ENCODE measurements at places on chromosomes 5 and 9.

DNA sequence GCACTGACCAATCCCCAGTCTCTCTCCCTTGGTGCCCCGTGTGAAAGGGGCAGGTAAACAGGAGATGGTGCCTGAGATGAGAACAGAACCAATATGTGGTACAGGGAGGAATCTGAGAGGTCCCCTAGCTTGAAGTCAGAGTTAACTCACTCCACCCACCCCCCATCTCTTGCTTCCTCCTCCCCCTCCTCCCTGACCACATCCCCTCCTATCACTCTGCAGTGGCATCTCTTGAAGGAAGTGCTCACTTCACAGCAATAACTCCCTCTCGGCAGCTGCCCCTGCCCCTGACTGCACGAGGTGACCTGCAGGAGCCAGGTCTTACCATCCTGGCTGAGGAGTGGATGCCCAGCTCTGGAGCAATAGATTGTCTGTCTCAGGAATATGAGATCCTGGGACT is 224.0 kb downstream of the GAS1 start:
- DNase-seq: no peak

DNA sequence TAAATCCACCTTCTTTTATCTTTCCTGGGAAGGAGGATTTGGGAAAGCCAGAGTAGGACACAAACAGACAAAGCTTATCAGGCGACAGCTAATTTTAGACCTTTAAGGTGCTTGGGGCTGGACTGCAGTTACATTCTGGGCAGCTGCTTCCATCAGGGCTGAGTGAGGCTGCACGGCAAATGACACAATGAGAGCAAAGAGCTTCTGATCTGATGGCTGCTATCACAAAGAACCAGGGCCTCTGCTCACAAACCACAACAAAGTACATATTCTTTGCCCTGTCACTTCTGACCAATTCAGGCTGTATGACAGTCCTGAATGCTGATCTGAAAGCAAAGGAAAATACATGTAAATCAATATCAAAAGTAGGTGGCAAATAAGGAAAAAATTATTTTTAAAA is 93.1 kb downstream of the MRPS27 start:
- no peak for DNase-seq

GRCh38 chr9:114897196-114897595 is 33.2 kb downstream of the TNFSF8 start:
- DNase-seq: no peak

DNA sequence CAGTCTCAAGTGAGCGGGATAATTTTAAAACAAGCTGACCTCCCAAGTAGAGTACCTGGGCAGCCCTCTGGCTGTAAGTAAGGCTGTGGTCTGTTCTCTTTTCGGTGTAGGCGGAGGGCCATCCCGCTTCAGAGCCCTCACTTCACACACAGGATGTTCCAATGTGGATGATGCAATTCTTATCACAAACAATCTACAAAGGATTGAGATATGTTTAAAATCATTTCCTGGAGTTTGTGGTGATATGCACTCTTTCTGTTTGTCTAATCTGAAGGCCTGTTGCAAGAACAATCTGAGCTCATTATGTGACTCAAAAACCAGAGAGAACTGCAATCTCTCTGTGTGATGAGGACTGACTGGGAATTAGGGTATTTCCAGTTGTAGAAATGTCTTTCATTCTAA is 42.5 kb downstream of the ITGA2 start:
- DNase-seq: no peak

GRCh38 chr5:64900618-64901017 is 131.9 kb downstream of the CWC27 start:
- no peak for DNase-seq

DNA sequence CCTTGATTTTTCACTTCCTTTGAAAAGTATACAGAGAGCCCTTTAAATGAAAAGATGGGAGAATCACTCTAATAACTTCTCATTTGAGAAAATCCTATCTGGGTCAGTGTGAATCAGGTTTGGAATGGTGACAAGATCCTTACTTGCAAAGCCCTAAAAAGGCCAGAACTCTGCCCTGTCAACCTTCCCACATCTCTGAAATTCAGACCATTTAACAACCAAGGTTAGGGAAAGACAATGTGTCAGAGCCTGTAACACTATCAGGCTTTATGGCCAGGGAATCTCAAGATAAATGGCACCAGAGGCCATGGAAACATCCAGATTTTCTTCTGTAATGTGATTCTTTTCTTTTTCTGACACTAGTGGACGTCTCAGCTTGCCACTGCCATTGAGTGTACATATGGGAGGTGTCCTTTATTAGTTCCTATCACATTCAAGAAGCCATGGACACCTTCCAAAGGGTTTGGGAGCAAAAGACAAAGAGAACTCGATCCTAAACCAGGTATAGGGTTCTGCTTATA is 165.7 kb upstream of the GPR151 start:
- no peak for DNase-seq

- DNase-seq: no peak
Measured at GRCh38 chr5:143413958-143414669, 10.6 kb upstream of the NR3C1 start.

GRCh38 chr5:78508186-78508765 is 140.3 kb downstream of the LHFPL2 start:
- DNase-seq: no peak

GRCh38 chr9:81669866-81670265 is 19.5 kb downstream of the TLE1 start:
- no peak for DNase-seq

DNA sequence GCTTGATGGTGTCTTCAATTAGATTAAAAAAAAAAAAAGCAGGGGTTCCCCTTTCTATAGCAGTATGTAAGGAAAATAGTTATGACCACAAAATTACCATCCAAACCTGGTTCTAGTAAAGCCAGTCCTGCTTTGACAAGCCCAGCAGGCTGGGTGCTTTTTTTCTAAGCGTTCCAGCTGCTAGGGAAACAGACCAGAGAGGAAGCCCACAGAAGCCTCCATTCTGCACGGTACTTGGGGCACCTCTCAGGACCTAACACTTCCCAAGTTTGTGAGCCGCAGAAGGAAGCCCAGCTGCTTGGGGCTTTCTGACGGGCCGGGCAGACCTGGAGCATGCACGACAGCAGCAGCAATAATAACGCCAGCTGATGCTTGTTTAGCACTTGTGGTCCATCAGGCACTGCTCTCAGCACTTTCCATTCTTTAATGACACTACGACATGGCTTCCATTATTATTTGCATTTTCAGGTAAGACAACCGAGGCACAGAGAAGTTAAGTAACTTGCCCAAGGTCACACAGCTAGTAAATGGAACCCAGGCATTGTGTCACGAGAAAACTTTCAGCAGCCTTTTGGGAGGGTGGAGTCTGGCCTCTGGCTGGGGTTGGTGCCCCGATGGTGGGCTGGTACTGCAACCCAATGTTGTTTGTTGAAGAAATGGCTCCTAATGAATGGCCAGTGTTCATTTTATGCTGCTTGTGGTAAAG is 15.4 kb downstream of the LMX1B start:
- DNase-seq: no peak

GRCh38 chr5:132836852-132837251 is 6.4 kb upstream of the SHROOM1 start:
- DNase-seq: no peak

- peak; percentile 71 for DNase-seq
Measured at GRCh38 chr9:121498150-121498486, 1.5 kb downstream of the GGTA1 start.

- no peak for DNase-seq
Measured at GRCh38 chr9:93480262-93480661, 26.9 kb upstream of the FAM120AOS start.

DNA sequence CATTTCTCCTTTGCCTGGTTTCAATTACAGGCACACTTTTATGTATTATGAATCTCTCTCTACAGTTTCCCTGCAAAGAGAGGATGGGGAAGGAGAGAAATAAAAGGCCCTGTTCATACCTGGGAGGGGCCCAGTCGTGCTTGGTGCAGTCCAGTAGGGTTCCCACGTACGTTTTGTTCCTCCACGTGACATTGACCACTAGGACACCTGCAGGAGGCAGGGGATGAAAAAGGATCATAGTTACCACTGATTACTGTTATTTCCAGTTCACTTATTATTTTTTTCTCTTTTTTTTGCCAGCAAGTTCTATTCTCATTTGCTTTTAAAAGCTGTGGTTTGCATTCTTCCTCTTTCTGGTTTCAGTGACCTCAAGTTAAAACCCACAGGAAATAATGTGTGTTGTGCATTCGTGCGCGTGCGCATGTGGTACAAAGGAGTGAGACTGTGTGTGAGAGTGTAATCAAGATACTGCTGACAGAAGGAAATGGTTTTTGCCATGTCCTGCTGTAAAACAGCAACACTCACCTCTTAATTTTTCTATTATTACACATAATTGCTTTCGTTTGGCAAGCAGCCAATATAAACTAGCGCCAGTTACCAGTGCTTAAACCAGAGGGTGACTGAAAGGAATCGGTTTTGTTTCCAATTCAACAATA is 96.8 kb downstream of the ZNF608 start:
- DNase-seq: peak; percentile 84

GRCh38 chr5:158747816-158748432 is 351.8 kb downstream of the EBF1 start:
- no peak for DNase-seq

DNA sequence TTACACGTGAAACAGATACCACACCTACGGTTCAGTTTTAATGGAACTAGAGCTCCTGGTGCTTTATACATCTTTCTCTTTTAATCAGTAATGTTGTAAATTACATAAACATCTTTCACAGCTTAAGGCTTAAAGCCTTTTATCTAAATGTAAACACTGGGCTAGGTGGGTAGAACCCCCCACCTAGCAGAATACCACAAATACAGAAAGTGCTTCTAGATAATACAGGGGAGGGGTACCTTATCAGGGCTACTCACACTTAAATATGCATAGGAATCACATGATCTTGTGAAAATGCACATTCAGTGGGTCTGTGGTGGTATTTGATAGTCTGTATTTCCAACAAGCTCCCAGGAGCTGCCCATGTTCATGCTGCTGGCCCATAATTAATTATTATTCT is 256.4 kb upstream of the TARS1 start:
- DNase-seq: no peak

- DNase-seq: no peak
Measured at GRCh38 chr5:135400866-135401265, 1.8 kb upstream of the MACROH2A1 start.

- DNase-seq: no peak
Measured at GRCh38 chr9:133166392-133166791, 2.7 kb upstream of the GBGT1 start.

- no peak for DNase-seq
Measured at GRCh38 chr5:73205305-73205704, 32.3 kb downstream of the TMEM174 start.

DNA sequence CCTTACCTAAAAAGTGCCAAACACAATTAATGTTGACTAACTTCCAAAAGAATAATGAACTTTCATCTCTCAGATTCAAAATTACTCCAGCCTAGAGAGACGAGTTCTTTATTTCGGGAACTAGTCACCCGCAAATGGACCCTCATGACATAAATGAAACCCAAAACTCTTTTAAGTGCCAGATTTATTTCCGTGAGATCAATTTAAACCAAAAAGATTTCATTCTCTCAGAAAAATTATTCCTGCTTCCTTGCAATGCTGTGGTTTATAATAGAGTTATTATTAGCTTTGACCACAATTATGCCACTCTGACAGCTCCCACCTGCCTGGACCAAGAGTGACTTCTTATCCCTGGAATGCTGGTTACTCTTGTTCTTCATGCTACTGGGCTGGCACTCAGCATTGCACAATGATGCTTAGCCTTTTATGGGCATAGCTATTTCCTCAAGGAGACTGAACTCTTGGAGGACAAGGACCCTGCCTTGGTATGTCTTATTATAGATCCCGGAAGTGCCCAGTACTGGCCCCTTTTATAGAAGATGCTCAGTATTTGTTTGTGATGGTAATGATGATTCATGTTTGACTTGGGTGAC is 183.5 kb downstream of the SNX18 start:
- no peak for DNase-seq

- no peak for DNase-seq
Measured at GRCh38 chr9:13487071-13487470, 207.6 kb upstream of the MPDZ start.

GRCh38 chr5:83472508-83473345 is 1.2 kb downstream of the VCAN start:
- DNase-seq: no peak

DNA sequence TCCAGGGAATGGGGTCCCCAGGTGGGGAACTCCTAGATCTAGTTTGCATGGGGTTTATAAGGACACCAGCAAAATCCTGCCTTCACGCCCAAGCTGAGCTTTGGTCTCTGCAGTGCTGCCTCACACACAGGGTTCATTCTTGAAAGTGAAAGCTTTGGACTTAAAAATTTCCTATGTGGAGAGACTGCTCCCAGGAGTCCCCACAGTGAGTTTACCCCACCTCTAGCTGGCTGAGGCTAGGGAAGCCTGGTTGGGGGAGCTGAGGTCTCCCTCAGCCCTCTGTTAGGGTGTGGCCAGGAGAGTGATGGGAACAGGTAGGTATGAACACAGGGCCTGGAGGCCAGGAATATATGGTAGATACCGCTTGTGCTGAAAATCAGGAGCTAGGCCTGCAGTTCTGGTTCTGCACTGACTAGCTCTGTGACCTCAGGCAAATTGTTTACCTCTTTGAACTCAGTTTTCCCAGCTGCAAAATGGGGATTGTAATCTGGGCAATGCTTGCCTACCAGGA is 41.5 kb upstream of the LARP1 start:
- no peak for DNase-seq

- DNase-seq: no peak
Measured at GRCh38 chr5:87686975-87687374, 274.2 kb upstream of the CCNH start.

DNA sequence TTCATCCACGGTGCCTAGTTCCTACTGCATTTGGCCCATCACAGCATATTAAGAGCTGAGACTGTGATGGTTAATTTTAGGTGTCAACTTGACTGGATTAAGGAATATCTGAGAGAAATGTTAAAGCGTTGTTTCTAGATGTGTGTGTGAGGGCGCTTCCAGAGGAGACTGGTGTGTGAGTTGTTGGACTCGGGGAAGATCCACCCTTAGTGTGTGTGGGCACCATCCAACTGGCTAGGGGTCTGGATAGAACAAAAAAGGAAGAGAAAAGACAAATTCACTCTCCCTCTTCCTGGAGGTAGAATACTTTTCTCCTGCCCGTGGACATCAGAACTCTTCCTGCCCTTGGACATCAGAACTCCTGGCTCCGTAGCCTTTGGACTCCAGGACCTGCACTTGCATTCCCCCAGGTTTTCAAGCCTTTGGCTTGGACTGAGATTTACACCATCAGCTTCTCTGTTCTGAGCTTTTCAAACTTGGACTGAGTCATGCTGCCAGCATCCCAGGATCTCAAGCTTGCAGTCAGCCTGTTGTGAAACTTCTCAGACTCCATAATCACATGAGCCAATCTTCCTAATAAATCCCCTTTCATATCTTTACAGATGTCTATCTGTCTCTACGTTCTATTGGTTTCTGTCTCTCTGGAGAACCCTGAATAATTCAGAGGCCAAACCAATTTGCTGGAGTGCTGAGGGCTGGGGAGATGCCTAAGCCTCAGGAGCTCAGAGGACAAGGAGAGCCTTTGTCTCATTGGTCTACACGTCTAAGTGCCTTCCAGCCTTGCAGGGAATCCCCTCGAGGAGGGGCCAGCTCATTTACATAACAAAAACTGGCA is 164.5 kb downstream of the DCP2 start:
- no peak for DNase-seq

- DNase-seq: no peak
Measured at GRCh38 chr5:168195110-168195509, 96.3 kb upstream of the WWC1 start.
